Inflammatory macrophage (primary cell): ENCODE measurements at places on chromosomes 11 and 22.

DNA sequence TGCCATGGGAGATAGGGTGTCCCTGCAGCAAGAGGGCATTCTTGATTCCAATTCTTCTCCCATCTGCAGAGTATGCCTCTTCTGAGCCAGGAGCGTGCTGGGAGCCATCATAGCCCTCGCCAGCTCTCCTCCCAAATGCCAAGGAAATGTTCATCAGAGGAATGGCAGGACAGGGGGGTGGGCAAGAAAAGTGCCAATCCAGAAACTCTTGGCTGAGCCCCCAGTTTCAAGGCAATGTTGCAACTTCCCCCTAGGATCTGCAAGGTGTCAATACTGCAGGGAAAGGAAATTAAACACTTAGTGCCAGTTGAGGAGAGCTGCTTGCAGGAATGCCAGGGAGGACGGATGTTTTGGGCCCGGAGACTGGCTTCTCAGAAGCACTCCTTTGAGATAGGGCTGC is 94.8 kb upstream of the PRDM11 start:
- DNase-seq, result no peak

GRCh38 chr11:8067567-8067928 is 13.5 kb upstream of the TUB start:
- DNase-seq, result no peak

DNA sequence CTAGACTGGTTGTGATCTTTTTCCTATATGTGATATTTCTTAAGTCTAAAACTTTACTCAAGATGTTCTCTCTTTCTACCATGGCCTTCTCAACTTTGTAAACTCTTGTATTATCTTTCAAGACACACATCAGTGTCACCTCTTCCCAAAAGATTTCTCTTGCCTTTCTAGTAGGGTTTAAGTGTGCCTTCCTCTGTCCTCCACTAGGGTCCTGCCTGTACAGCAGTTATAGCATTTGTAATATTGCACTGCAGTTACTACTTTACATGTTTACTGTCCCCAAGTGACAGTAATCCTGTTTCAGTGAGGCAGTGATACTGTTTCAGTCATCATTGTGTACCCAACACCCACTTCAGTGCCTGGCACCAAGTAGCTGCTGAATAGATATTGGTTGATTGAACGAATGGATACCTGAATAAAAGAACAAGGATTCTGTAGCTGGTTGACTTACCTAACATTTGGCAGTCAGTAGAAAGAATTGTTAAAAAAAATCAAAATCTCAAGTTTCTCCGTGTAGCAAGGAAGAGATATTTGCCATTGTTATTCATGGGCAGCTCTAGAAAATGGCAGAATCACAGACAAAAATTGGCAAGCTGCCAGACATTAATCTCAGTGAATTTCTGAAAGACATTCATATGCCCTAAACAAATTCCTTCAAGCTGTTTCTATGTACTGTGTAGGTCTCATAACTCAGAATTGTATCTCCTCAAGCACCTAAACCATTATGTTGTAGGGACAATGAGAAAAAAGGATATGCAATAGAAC is 79.4 kb downstream of the RBMXL2 start:
- DNase-seq, result no peak

DNA sequence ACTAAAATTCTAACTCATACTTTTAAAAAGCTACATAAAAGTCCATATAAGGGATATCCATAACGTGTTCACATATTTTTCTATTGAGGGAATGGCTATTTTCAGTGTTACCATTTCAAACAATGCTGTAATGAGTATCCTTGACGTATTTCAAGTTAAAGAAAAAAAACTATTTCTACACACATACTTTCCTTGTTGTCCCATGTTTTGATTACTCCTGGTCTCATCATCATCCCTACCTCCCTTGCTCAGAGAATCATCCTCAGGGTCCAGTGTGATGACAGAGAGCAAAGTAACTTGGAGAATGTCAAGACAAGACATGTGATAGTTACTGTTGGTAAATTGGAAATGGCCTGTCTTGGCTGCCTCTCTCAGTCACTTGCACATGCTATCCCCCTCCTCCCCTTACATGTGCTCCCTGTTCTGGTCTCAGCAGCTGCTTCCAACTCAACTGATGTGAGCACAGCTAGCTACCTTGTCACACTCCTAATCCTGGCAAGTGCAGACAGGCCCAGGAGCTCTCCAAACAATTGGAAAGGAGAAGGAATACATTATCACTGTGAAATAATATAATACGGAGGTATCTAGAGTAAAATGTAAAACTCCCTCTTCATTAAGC is 21.8 kb downstream of the NUMA1 start:
- DNase-seq, result no peak

DNA sequence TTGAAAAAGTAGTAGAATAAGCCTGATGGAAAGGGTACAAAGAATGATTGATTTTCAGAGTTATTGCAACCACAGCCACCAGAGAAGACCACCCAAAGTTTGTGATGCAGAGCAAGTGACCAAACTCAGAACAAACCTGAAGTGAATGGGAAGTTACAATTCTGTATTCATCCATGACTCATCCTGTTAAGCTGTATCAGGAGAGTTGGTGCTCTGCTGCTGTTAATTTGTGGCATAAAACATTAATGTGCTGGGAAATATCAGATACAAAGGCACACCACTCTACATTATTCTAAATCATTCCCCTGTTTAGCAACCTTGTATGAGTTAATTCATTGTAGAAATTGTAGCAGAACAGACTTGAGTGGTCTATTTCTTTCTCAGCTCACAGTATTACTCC is 19.6 kb upstream of the PDGFD start:
- DNase-seq, result no peak

- no peak for DNase-seq
These were observed 12.3 kb downstream of the STARD10 start for GRCh38 chr11:72781313-72782080.

DNA sequence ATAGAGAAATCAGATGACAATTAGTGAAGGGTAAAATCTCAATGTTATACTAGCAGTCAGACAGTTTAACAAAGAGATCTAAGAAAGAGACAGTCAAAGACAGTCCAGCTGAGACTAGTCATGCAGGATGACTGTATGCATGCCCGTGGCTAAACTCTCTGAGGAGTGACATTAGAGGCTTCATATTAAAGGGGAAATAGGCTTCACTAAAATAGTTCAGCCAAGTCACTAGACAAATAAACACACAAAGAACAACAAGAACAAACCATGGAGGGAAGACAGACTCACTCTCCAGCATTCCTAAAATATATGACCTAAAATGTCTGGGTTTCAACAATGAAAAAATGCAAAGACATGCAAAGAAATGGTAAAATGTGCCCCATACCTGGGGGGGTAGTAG is 18.6 kb upstream of the APLNR start:
- DNase-seq, result no peak

- DNase-seq, result no peak
These were observed 20.9 kb upstream of the NARS2 start for GRCh38 chr11:78595436-78596130.

- no peak for DNase-seq
These were observed 6.5 kb downstream of the FCHSD2 start for GRCh38 chr11:73135346-73136284.

DNA sequence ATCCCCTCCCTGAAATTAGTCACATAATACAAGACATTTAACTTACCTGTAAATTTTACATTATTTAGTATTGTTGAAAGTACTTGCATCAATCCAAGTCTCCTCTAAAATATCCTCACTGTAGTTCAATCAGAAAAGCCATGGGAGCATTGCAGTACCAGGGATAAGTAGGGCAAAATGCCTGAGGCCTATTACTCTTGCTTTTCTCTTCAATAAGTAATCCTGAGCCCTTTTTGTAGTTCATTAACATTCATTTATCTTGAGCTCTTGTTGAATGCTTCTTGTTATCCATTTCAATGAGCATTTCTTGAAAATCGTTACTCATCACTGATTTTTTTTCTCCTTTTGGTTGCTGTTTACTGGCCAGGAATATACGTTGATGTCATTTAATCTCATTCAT is 414.7 kb downstream of the LRRC4C start:
- no peak for DNase-seq

DNA sequence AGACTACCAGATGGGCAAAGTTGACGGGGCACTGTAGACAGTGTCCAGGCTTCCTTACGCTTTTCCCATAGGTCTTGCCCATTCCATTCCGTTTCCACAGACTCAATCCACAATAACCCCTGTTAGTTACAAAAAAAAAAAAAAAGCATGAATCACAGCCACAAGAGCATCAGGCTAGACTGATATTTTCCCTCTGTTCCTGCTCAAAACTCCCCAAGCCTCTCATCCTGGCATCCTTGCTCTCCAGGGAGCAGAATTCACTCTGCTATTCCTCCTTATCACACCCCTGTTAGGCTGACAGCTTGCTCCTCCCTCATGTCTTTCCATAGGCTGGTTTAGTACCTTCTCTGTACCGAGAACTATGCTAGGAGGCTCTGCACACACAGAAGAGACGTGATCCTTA is 42.2 kb downstream of the TMEM123 start:
- DNase-seq, result no peak

GRCh38 chr11:9574622-9575259 is 1.3 kb downstream of the WEE1 start:
- peak; percentile 9 for DNase-seq

GRCh38 chr11:94322501-94322900 is 18.1 kb downstream of the IZUMO1R start:
- no peak for DNase-seq

DNA sequence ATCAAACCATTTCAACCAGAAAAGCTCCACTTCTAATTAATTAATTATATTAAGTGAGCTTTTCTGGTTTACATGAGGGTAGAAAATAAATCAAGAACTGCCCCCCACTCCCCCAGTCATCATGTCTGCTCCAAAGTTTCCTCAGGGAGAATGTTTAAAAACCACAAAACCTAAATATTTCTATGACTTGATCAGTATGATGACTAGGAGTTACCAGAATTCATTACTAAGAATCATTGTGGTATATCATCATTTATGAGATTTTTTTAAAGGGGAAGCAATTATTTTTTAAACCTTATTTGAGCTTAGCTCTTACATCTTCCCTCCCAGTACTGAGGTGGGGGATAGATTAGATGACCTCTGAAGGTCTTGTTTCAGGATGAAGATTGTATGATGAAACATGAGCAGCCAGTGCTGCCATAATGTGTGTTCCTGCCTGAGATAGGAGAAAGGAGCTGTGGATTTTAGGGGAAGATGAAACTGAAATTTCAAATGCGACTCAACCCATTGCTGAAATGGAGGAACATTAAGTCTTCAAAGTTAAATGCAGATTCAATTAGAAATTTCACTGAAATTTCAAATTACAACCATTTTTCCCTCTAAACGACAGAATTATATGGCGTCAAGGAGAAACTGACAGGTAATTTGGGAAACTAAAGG is 401.3 kb upstream of the CADM1 start:
- DNase-seq, result no peak

GRCh38 chr11:8063324-8063723 is 17.7 kb upstream of the TUB start:
- no peak for DNase-seq

DNA sequence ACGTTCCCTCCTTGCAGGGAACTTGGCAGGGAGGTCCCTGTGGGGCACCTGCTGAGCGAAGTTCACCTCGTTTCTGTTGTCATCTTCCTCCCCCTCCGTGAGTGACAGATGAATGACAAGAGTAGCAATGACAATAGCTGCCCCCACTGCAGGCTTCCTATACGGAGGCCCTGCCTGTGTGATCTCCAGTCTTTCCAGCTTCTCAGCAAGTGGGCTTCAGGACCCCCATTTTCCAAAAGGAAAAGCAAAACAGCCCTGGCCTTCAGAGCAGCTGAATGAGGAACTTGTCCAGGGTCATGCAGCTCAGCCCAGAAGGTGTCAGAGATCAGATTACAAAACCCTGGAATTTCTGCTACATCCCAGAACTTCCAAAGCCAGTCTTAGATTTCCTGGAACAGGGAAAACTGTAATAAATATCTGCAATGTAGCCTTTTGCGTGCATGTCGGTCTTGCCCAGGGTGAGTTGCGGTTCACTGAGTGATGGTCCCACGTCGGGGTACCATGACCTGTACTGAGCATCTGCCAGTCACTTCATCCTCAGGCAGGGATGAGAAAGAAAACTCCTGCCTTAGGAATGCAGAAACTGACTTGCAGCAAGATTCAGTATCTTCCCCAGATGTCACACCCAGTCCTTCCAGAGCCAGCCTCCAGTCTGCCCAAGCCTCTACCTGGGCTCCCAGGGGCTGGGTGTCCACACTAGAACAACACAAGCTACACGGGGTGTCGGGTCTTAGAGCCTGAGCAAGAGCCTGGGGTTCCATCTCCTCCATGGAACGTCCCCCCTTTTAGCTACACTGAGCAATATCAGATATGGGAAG is 1457.0 kb downstream of the BRD1 start:
- no peak for DNase-seq

DNA sequence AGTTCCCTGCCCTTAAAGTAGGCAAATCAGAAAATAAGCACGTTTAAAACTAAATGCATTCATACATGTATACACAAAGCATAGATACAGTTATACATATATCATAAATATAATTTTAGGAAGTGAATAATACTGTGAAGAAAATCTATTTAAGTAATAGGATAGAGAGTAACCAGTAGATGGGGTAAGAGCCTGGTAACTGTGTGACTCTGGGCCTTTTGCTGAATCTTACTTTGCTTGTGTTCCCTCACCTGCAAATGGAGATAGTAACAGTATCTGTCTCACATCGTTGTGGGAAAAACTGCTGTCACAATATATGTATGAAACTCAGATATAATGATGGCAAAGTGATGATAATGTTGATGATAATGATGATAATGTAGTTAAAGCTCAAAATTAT is 29.9 kb downstream of the MS4A2 start:
- DNase-seq, result peak; percentile 31

DNA sequence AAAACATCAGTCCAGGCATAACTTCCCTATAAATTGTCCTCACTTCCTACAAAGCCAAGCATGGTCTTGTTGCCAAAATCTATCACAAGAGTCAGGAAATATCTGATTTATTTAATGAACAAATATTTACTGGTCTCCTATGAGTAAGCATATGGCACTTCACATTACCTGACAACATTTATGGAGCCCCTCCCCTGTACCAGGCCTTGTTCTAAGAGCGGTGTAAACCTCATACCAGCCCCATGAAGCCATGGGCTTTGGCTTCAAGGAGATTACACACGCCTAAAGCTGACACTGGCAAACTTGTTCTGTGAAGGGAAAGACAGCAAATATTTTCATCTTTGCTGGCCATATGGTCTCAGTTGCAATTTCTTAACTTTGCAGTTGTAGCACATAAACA is 43.0 kb upstream of the EIF3D start:
- no peak for DNase-seq

DNA sequence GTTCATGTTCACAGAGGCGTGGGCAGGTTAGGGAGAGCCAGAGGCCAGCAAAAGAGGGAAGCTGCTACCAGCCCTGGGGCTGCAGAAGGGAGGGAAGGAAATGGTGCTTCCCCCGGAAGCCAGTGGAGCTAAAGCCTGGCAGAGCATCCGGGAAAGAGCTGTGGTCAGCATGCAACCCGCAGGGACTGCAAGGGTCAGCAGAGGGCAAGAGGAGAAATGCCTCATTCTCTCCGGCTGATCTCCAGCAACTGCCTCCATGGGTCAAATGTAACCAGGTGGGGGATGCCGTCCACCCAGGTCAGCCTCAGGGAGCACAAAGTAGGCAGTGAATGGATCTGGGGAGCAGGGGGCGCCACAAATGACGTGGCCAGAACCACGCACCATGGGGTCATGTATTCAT is 36.9 kb upstream of the PRR5 start:
- peak; percentile 74 for DNase-seq
